ENCODE measurements at places on chromosomes 3 and 15. TPM values are rescaled to one million over a fixed set of nuclear protein-coding genes. Genes with fewer than 3 reads are reported as not detected.

DNA sequence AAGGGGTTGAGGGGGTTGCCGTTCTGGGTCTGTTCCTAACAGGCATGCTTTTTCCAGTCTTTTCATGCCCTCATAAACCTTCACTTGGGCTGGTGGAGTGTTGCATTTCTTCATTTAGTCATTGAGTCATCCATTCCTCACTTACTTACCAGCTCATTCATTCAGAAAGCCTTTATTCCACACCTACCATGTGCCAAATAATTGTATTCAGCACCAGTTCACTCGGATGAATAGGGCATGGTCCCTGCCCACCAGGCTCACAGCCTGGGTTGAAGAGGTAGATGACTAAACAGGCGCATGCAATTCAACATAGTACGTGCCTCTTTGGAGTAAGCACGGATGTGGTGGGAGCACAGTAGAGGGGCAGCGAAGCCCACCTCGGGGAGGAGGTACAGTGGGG lies 35.1 kb upstream of the THSD4 start:
- peaks cover 36% of the 10 kb centered on the region for H3K4me1 ChIP-seq
- H3K36me3 ChIP-seq = no peaks in the 10 kb centered on the region
- no peaks in the 10 kb centered on the region for H3K27me3 ChIP-seq
- no peak overlapping the region for H3K4me3 ChIP-seq
- DNase-seq = no peak

- H3K4me3 ChIP-seq = no peak overlapping the region
- H3K27ac ChIP-seq = no peak overlapping the region
- H3K4me1 ChIP-seq = no peaks in the 10 kb centered on the region
- H3K27me3 ChIP-seq = no peaks in the 10 kb centered on the region
- H3K36me3 ChIP-seq = no peaks in the 10 kb centered on the region
Observed at GRCh38 chr3:35745351-35745750, 106.0 kb downstream of the ARPP21 start.

DNA sequence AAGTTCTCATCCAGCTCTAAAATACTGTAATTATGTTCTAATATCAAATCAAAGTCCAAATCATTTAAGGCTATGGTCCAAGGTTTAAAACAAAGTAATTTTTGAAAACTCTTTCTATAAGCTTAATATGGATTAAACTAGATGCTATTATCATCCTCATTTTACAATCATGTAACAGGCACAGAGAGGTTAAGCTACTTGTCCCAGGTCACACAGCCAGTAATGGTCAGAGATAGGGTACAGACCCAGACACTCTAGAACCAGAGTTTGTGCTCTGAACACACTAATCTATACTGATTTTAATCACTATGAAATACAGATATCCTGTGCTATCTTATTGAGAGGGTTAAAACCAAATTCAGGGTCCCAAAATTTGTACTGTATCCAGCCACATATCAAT lies 44.8 kb downstream of the DENND4A start:
- no peaks in the 10 kb centered on the region for H3K27me3 ChIP-seq
- H3K27ac ChIP-seq = no peak overlapping the region
- no peaks in the 10 kb centered on the region for H3K36me3 ChIP-seq
- no peaks in the 10 kb centered on the region for H3K4me1 ChIP-seq

- H3K4me3 ChIP-seq = no peak overlapping the region
- no peak overlapping the region for H3K27ac ChIP-seq
- H3K36me3 ChIP-seq = no peaks in the 10 kb centered on the region
- DNase-seq = no peak
- no peaks in the 10 kb centered on the region for H3K27me3 ChIP-seq
Observed at GRCh38 chr3:139312959-139313358, 30.9 kb upstream of the MRPS22 start.

GRCh38 chr3:139187154-139187553 lies 142.5 kb upstream of the PRR23C start:
- H3K36me3 ChIP-seq = no peaks in the 10 kb centered on the region
- no peak overlapping the region for H3K27ac ChIP-seq
- no peaks in the 10 kb centered on the region for H3K27me3 ChIP-seq
- H3K4me3 ChIP-seq = no peak overlapping the region

The SUSD5 gene
- 0.76 TPM for total RNA-seq

The TEX9 gene
- total RNA-seq = 18.0 TPM

DNA sequence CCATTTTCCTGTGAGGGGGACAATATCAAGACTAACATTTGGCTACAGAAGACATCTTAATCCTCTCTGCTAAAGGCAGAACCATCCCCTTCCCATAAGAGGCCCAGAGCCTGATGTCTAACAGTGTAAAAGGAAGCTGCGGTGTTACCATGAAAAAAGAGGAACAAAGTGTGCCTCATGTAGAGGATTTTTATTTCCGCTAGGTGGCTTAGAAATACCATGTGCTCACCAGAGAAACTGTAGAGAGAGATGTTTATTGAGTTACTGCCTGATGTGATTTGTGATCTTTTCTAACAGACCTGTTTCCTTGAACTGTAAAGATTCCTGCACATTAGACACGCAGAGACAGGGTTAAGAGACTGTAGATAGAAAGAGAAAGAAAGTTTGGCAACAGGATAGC lies 22.0 kb downstream of the OR5H15 start:
- no peaks in the 10 kb centered on the region for H3K36me3 ChIP-seq
- no peak overlapping the region for H3K4me3 ChIP-seq
- no peak overlapping the region for H3K27ac ChIP-seq

GRCh38 chr3:120130656-120131055 lies 36.4 kb upstream of the GSK3B start:
- no peaks in the 10 kb centered on the region for H3K27me3 ChIP-seq
- H3K4me1 ChIP-seq = no peaks in the 10 kb centered on the region
- no peak overlapping the region for H3K27ac ChIP-seq
- no peak for DNase-seq
- H3K36me3 ChIP-seq = no peaks in the 10 kb centered on the region

The KBTBD13 gene
- not detected for total RNA-seq

- H3K27me3 ChIP-seq = no peaks in the 10 kb centered on the region
- H3K4me3 ChIP-seq = no peak overlapping the region
- no peak for DNase-seq
- H3K36me3 ChIP-seq = no peaks in the 10 kb centered on the region
Observed at GRCh38 chr3:69329892-69330291, 56.0 kb downstream of the FRMD4B start.

The IMPG2 gene
- 0.09 TPM for total RNA-seq

The PLCH1 gene
- 0.19 TPM for total RNA-seq

DNA sequence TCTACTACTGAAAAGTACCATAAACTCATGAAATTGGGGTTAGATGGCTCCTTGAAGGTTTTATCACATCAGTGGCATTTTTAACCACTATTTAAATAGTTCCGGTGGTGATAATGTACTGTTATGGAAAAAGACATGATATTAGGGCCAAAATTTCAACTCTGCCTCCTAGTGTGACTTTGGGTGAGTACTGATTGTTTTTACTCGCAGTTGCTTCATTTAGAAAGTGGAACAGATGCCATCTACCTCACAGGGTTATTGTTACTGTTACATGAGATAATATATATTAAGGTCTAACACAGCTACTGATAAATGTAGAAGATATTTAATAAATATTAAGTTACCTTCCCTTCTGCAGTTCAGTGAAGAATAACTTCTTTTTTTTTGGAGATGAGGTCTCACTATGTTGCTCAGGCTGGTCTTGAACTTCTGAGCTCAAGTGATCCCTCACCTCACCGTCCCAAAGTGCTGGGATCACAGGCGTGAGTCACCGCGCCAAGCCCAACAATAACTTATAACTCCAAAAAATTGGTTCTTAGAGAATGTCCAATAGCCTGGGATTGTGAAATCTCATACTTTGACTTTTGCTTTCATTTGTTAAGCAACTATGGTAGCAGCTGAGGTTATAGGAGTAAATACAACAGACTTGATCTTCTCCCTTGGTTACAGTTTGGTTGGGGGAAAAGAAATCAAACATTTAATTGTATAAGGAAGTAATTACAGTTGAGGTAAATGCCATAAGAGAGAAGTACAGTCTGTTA lies 48.3 kb downstream of the MEF2A start:
- no peaks in the 10 kb centered on the region for H3K36me3 ChIP-seq
- no peak for DNase-seq
- no peaks in the 10 kb centered on the region for H3K27me3 ChIP-seq
- H3K27ac ChIP-seq = peak overlapping the region; percentile 37
- H3K4me1 ChIP-seq = peaks cover 60% of the 10 kb centered on the region

- H3K4me3 ChIP-seq = no peak overlapping the region
- no peaks in the 10 kb centered on the region for H3K4me1 ChIP-seq
- DNase-seq = no peak
- peaks cover 14% of the 10 kb centered on the region for H3K36me3 ChIP-seq
Observed at GRCh38 chr3:52574056-52574965, 37.9 kb downstream of the UQCC5 start.

The MME gene
- 3.2 TPM for total RNA-seq

GRCh38 chr3:182389071-182389815 lies 404.1 kb upstream of the ATP11B start:
- H3K27ac ChIP-seq = peak overlapping the region; percentile 42
- no peaks in the 10 kb centered on the region for H3K27me3 ChIP-seq
- DNase-seq = no peak
- H3K4me3 ChIP-seq = no peak overlapping the region
- peaks cover 7% of the 10 kb centered on the region for H3K4me1 ChIP-seq
- no peaks in the 10 kb centered on the region for H3K36me3 ChIP-seq

The RARRES1 gene
- total RNA-seq = 53.3 TPM

DNA sequence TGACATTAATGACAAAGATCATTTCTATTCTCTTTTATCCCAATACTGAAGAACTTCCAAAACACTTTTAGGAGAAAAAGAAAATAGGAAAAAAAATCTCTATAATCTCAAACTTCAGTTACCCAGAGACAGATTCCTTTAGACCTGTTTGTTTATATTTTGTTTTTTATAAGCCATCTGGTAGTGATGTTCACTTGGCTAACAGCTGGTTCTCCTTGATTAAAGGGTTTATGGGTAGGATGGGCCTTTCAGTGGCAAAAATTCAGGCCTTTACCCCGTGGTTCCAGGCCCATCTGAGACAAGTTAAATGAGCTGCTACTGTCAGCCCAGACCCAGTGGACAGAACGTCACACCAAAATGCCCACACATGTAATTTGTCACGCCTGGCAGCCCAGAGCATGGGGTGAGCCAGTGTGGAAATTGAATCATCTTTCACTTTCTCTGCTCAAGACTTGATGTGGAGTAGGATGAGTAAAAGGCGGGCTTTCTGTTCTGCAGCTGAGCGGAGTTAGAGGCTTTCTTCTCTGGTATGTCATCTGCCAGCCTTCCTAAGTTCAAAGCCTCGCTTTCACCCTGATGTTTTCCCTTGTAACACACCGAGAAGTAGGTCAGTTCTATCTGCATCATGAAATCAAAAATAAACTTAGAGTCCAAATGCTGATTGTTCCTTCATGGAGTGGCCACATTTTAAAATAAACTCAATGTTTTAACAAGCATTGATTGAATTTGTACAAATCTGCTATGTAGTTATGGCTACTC lies 62.5 kb upstream of the SKOR1 start:
- no peak for DNase-seq
- H3K27ac ChIP-seq = no peak overlapping the region
- H3K36me3 ChIP-seq = no peaks in the 10 kb centered on the region
- no peaks in the 10 kb centered on the region for H3K4me1 ChIP-seq
- H3K4me3 ChIP-seq = no peak overlapping the region
- no peaks in the 10 kb centered on the region for H3K27me3 ChIP-seq

GRCh38 chr3:10397879-10398278 lies 77.0 kb upstream of the SEC13 start:
- DNase-seq = no peak
- H3K36me3 ChIP-seq = no peaks in the 10 kb centered on the region
- H3K4me3 ChIP-seq = no peak overlapping the region
- H3K27ac ChIP-seq = no peak overlapping the region
- no peaks in the 10 kb centered on the region for H3K4me1 ChIP-seq
- no peaks in the 10 kb centered on the region for H3K27me3 ChIP-seq

The TTC21A gene
- total RNA-seq = 1.6 TPM

DNA sequence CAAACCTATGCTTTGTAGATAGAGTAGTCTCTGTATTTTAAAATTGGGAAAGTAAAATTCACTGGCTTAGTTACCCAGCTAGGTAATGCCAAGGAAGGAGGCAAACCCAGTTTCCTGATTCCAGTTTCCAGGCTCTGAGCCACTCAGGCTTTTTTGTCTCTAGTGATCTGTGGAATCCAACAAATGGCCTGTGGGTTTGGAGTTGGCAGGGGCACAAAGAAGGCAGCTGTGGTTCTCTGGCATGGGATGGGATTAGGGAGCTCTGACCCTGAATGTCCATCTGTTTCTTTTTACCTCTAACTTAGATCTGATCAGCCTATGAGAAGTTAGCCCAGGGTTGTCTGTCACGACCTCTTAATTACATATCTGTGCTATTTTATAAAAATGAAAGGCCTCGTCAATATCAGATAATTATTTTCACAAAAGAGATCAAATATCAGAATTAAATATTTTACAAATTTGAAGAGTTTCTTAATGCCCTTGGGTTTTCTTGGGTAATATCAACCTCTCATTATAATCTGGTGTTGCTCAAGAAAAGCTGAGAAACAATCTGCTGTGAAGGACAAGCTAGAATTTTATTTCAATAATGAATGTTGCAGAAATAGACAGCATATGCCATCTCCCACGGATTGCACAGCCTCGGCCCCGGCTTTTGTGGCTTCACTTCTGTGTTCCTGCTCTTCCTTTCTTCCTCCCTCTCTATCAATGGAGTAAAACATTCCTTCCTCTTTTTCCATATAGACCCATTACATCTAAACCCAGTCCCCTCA lies 63.7 kb upstream of the DAZL start:
- no peak for DNase-seq
- H3K4me3 ChIP-seq = no peak overlapping the region
- no peaks in the 10 kb centered on the region for H3K36me3 ChIP-seq
- H3K27me3 ChIP-seq = no peaks in the 10 kb centered on the region
- H3K27ac ChIP-seq = no peak overlapping the region
- H3K4me1 ChIP-seq = no peaks in the 10 kb centered on the region

The SH3GL3 gene
- 2.7 TPM for total RNA-seq

DNA sequence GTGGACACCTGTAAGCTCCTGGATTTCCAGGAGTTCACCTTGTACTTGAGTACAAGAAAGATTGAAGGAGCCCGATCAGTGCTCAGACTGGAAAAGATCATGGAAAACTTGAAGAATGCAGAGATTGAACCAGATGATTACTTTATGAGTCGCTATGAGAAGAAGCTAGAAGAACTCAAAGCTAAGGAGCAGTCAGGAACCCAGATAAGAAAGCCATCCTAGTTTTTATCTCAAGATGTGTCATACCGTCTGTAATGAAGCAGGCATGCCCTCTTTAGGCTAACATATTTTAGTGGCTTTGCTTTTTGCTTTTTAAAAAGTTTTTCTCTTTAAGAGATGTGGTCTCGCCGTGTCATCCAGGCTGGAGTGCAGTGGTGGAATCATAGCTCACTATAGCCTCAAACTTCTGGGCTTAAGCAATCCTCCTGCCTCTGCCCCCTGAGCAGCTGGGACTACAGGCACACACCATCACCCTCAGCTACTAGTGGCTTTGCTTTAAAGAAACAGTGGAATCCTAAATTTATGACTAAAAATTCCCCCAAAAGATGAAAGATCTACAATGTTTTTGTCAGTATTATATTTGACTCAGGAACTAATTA lies 28.1 kb downstream of the EXOG start:
- no peaks in the 10 kb centered on the region for H3K4me1 ChIP-seq
- H3K36me3 ChIP-seq = peaks cover 48% of the 10 kb centered on the region
- no peak for DNase-seq
- H3K4me3 ChIP-seq = no peak overlapping the region
- no peaks in the 10 kb centered on the region for H3K27me3 ChIP-seq

Data from esophagus squamous epithelium (tissue), 5 donors.